ENCODE measurements at places on chromosomes 2 and 18. TPM values are rescaled to one million over a fixed set of nuclear protein-coding genes. Genes with fewer than 3 reads are reported as not detected.

- DNase-seq, result no peak
Observed at GRCh38 chr2:206984206-206984605, 44.9 kb downstream of the CPO start.

GRCh38 chr2:224709301-224709700, 6.9 kb downstream of the CCDC195 start:
- DNase-seq, result no peak

GRCh38 chr2:69138247-69138772, 125.3 kb downstream of the ANTXR1 start:
- no peak for DNase-seq

DNA sequence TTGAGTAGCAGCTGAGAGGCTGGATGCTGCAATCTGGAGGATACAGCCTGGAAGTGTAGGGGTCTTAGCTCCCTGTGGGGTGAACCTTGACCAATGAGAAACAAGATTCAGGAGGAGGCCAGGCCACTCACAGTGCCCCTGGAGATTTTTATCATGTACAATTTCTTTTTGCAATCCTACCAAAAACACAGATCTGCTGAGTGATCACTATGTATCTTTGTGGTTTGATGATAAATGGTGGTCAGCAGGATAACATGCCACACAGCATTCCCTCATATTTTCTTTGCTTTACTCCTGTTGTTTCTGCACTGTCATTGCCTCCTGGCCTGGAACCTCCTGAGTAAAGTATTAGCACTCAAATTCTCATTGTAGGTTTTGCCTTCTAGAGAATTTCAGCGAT, 357.9 kb downstream of the THSD7B start:
- DNase-seq, result no peak

GRCh38 chr2:143730953-143731260, 601.7 kb downstream of the ARHGAP15 start:
- DNase-seq, result no peak

- no peak for DNase-seq
Observed at GRCh38 chr2:71477231-71477691, 23.9 kb downstream of the DYSF start.

GRCh38 chr2:96083989-96084857, 32.1 kb downstream of the ADRA2B start:
- no peak for DNase-seq

DNA sequence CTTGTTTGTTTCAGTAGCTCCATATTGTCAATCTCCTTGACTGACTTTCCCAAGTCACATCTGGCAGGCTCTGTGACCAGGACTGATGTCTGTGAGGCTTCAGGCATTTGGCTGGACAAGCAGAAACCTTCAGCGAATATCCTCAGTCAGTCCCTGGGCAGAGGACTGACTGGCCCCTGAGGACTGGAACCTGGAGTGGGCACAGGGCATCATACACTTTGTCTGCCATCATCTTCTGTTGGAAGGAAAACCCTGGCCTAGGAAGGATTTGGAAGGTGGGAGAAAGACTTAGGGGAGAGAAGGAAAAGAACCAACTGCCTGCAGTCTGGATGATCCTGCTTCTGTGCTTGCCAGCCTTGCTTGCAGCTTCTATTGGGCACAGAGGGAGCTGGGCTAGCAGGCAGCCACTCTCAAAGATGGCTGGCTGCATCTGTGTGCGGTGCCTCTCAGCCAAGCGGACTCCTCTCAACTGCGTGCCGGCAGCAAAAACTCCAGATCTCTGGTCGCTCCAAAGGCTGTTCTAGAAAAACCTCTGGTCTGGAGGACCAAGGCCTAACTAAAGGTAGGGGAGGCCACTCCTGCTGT, 126.8 kb downstream of the MARCHF4 start:
- no peak for DNase-seq

DNA sequence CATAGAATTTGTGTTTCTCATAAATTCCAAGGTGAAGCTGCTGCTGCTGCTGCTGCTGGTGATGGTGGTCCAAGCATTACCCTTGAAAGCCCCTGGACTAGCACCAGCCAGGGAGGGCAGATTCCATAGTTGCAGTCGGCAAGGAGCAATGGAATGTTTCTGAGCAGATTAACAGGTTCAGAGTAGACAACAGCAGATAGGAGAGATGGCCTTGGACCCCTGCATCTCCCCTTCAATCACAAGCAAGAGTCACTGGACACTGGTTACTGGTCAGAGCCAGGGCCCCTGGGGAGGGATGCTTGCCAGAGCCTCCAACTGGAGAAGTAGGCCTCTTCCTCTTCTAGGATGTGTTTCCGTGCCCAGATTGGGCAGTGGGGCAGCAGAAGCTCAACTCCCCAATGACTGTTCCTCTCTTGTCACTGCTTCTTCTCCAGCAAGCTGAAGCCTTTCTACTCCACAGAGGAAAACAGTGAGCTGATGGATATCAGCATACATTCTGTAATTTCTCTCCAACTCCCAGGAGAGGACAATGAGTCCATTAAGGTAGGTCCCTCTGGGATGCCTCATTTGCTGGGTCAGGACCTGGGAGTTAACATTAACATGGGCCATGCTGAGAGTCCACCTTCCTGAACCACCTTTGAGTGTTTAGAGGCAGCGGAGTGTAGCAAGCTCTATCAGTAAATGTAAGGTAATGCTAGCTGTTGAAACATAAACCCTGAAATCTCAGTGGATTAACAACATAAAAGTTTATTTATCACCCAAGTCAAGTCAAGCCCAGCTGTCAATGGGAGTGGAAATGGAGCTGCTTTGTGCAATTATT, 35.3 kb downstream of the MROH2A start:
- no peak for DNase-seq

GRCh38 chr2:133092571-133092970, 422.6 kb upstream of the LYPD1 start:
- no peak for DNase-seq

GRCh38 chr2:175535631-175536030, 354.1 kb upstream of the ATP5MC3 start:
- DNase-seq, result no peak

DNA sequence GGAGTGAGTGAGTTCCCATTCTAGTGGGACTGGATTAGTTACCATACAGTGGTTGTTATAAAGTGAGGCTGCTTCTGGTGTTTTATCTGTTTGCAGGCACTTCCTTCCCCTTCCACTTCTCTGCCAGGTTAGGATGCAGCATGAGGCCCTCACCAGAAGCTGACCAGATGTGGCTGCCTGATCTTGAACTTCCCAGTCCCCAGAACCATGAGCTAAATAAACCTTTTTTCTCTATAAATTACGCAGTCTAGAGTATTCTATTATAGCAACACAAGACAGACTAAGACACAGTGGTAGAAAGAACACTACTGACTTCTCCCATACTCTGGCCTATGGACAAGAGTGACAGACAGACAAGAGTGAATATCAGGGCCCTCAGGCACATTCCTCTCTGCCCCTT, 14.1 kb downstream of the LCT start:
- no peak for DNase-seq

DNA sequence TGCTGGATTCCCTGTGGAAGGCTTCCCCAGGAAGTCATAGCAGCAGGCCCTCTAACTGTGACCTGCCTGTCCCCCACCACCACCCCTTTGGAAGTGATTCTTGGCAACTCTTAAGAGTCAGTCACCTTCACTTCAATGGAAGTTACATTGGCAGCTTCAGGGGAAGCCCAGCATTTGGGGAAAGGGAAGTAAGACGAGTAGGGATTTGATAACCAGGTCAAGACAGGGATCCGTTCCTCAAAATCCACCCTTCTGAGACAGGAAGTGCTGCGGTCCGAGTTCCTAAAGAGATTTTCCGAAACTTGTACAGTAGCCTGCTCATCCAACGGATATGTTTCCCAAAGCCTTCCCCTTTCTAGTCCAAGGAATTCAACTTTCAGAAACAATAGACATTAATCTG, 54.2 kb downstream of the MRPL35 start:
- no peak for DNase-seq

The VWC2L gene
- not detected for total RNA-seq

The TTC32 gene
- 15.6 TPM for total RNA-seq

The DCDC2C gene
- not detected for total RNA-seq

The MAP3K19 gene
- total RNA-seq, result not detected
